ENCODE measurements at places on chromosomes 11 and 22.

DNA sequence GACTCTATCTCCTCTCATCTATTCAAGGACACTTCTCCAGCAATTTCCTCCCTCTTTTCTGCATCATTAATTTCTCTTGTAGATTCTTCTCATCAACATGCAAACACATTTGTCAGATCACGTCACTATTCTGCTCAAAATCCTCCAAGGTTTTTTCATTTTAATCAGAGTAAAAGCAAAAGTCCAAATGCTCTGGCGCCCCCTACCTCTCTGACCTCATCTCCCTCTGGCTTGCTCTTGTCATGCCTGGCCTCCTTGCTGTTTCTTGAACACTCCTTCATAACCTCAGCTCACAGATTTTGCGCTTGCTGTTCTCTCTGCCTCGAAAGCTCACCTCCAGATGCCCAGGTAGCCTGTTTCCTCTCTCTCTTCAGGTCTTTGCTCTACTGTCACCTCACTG, 22.4 kb downstream of the RTCB start:
- DNase-seq = no peak

DNA sequence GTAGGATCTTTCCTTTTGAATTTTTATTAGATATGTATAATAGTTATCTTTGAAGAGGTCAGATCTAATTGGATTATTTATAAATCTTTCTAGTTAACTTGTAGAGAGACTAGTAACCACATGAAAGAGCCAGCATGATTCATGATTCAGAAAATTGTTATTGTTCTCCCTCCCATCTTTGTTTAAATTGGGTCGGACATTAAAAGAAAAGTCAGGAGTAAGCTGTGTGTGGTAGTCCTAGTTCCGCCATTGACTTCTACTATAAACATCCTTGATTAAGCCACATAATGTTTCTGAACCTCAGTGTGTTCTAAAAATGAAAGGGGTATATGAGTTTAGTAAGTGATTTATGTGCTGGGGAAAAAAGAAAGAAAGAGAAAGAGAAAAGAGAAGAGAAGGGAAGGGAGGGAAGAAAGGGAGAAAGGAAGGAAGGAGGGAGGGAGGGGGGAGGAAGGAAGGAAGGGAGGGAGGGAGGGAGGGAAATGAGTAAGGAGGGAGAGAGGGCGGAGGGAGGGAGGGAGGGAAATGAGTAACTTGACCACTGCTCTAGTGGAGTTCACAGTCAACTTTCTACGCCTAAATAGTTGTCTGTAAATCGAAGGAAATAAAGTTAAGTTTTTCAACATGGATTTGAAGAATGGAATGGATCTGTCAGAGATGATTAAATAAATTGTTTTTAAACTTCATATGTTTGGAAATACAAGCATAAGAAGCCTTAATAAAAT, 32.9 kb downstream of the SIK2 start:
- no peak for DNase-seq

DNA sequence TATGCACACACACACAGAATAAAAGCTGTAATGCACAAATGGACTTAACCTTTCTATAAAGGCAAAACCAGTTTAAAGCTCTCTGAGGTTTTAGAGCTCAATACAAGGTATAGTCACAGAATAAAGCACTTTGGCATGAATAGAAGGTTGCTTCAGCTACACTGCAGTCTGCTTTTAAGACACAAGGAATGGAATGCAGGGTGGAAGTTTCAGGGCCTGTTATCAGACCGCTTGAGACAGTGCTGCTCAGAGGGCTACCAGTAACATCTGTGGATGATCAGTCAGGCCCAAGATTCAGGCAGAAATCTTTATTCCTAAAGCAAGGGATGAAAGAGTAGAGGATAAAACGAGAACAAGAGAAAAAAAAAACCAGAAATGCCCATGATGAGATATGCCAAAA, 46.7 kb downstream of the CD44 start:
- DNase-seq = no peak

DNA sequence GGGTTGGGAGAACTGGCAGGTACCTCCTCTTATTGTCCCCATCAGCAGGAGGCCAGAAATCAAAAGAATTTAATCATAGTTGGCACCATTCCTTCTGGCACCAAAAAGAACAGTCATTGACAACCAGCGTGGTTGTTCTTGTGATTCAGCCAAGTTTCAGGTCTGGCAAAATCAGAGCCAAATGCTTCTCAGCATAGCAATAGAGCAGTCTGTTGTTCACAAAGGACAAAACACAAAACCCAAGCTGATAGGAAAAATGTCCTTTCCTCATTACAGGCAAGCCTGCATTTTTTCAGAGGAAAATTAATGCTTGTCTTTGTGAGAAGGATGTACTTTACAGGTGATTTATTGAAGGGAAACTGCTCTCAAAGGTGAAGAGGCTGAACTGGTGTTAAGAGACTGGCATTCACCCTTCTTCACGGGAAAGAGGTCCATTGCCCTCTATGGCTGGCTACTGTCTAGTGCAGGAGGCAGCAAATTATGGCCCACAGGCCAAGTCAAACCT, 241.8 kb upstream of the ARHGAP42 start:
- DNase-seq = no peak

DNA sequence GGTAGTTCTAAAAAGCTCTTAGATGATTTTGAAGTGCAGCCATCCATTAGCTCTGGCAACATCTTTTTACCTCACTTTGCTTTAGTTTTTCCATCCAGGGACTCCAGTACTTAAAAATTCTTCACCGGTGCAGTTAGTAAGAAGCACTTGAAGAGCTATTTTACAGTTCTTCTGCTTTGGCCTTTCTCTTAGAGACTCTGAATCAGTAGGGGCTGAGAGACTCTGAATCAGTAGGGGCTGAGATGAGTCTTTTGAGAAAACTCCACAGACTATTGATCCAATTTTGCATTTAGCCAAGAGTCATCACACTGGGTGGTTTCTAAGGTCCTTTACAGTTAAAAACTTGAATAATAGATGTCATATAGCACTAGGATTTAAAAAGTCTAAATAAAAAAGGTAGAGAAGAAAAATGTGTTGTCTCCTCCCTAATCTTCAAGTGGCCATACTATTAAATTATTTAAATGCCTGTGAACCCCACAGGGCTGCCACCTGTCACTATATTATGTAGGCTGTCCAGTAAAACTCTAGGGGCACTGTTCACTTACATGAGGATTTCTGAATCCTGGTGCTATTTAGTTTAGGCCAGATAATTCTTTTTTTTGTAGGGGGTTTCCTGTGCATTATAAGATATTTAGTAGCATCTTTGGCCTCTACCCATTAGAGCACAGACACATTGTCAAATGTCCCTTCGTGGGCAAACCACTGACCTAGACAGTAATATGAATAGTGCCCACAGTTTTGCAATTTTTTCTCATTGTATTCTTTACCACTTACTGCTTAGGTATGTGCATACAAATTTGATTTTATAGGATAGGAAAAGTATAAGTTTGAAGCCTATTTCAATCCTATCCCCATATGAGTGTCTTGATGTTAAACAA, 26.3 kb upstream of the HIKESHI start:
- no peak for DNase-seq

DNA sequence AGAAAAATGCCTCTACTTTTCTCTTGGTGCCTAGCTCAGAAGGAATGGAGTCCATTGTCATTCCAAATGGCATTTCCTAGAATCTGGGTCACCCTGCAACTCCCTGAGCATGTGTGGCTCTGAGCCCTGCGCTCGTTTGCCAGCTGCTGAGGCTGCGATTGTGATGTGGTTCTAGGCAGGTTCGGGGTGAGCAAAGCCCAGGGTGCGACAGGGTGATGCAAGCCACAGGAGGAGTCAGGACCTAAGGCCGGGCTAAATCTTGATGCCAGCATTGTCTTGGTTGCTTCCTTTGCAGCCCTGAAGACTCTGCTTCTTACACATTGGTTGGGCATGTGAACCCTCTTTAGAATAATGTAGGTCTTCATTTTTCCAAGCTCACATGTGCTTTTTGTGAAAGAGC, 131.0 kb downstream of the MORC2 start:
- no peak for DNase-seq

DNA sequence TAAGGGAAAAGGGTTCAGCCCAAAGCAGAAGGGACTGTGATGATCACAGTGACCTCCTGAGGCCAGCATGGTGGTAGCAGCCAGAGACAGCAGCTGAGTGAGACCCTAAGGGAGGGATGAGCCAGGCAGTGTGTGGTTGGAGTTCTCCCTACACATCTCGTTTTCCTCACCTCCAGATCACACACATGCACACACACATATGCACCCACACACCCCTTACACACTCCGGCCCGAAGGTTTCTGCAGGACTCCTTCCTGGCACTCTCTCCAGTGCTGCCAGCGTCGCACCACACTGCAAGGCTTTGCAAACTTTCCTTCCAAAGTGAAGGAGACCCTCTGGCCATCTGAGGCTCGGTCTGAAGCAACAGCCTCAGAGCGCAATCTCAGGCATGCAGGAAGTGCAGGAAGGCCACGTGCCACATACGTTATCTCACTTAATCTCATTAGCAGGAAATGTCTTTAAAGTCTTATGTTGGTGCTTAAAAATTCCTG, 26.9 kb upstream of the TP53I11 start:
- no peak for DNase-seq

GRCh38 chr11:106493751-106494150, 416.3 kb downstream of the AASDHPPT start:
- no peak for DNase-seq

- no peak for DNase-seq
Observed at GRCh38 chr11:100831929-100832494, 144.9 kb downstream of the ARHGAP42 start.

DNA sequence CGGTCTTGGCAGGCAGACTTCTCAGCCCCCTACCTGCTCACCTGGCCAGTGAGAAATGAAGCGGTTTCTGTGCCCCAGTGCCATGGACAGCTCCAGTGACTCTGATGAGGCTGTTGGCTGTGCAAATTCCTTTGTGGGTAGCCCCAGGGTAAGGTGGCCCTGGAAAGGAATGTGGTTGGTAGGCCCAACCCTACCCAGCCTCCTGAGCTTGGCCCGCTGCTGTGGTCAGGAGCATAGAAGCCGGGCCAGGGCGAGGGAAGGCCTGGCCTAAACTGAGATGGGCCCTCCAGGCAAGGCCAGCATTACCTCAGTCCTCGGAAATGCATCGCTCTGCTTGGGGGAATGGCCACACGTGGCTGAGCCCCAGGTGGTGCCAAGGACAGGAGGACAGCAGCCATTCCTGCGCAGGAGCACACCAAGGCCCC, 16.9 kb downstream of the DAGLA start:
- DNase-seq = no peak

- DNase-seq = no peak
Observed at GRCh38 chr11:64862987-64863390, 15.4 kb downstream of the EHD1 start.

- DNase-seq = no peak
Observed at GRCh38 chr11:64919627-64920026, 2.6 kb upstream of the ATG2A start.

GRCh38 chr11:111520560-111520959, 6.0 kb downstream of the HOATZ start:
- DNase-seq = no peak

DNA sequence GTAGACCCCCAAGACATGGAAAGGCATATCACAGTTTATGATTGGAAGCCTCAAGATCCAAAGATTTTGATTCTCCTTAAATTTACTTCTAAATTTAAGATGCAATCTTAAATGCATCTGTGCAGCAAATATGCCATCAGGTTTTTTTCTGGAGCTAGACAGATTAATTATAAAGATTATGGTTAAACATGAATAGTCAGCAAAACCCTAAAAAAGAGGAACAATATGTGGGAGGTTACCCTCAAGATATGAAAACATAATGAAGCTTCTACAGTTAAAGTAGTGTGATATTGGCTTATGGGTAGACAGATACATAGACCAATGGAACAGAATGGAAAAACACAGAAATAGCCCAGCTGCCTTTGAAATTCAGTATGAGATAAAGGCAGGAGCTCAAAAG, 31.7 kb downstream of the OR8B12 start:
- DNase-seq = no peak

GRCh38 chr11:26276798-26277424, 55.0 kb upstream of the ANO3 start:
- DNase-seq = peak; percentile 22

DNA sequence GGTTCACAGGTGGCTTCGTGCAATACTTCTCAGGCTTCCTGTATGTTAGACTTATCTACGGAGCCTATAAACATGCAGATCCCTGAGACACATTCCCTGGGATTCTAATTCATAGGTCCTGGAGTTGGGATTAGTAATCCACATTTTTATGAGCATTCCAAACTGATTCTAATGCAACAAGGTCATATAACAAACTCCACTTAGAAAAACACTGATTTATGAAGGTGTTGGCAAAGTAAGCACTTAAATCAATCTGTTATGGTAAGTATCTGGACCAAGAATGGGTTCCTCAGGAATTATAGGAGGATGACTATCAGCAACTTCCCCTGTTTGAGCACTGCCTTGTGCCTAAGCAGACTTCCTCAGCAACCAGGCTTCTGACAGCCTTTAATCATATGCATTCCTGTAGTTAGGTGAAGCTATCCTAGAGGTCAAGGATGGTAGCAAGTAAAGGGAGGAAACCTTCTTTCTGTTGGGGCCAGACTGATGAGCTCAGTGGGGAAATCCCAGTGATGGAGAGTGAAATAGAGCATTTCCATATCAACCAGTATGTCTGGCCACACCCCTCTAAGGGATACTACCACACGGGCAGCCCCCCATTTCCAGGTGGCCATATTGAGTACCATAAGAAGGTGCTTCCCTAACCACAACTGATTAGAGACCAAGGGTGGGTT, 89.6 kb downstream of the RASSF10 start:
- DNase-seq = no peak

GRCh38 chr22:38038426-38038825, 18.8 kb upstream of the PICK1 start:
- no peak for DNase-seq

DNA sequence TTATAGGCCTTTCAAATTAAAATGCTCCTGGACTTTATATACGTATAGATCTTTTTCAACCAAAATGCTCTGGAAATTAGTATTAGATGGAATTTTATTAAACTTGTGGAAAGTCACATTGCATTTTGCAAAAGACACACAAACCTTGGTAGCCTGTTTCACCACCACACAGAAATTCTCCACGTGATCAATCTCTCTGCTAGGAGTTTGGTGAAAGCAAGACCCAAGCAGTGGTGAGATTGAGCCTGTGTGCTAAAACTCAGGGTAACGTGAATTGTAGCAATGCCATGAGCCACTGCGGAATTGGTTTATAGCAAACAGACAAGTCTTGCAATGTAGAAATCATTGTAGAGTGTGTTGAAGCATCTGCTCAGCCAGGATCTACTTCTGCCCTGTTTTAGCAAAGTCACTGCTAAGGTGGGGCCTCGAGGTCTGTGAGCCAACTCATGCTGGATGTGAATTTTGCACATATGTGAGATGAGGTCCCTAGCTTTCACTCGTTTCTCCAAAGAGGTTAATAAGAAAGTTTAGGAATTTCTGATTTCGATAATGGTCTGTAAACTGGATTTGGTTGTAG, 184.8 kb downstream of the DBX1 start:
- no peak for DNase-seq

- DNase-seq = no peak
Observed at GRCh38 chr22:17655289-17655688, 16.7 kb downstream of the BCL2L13 start.

- no peak for DNase-seq
Observed at GRCh38 chr22:43331069-43331451, 12.1 kb downstream of the SCUBE1 start.

GRCh38 chr11:115201111-115201792, 303.0 kb downstream of the CADM1 start:
- no peak for DNase-seq

GRCh38 chr11:82733444-82734119, at the start of gene FAM181B:
FAM181B (minus strand) TSS chr11:82733864; CDS start chr11:82733729, 135 bp downstream.
- peak; percentile 70 for DNase-seq
